ENCODE measurements at places on chromosomes 5 and 9.

DNA sequence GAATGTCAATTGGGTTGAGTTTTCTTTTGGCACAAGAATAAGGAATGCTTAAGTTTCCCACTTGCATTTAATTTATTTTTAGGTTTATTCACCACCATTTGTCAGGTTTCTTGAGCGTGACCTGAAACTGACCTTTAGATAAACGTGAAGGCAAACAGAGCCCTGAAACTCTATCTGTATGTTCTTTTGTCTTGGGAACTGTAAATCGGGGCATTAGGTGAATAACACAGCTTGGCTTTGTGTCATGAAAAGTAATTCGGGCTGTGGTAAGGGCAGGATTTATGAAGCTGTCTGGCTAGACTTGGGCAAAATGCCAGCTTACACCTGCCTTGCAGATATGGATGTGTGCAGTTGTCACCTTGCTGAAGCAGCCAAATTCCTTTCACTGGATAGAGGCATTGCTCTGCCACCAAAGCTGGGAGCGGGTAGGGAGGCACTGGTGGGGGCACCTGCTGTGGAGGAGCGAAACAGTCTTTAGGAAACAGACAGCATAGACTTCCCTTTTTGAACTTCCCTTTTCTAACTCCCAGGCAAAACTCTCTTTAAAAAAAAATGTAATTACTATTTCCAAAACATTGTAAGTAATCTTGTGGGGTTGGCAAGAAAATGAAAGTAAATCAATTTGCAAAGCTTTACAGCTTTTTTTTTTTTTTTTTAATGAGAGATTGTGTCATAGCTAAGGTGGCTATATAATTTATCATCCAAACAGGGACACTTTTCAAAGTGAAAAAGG, 545.2 kb downstream of the CSNK1G3 start:
- no peak for DNase-seq

DNA sequence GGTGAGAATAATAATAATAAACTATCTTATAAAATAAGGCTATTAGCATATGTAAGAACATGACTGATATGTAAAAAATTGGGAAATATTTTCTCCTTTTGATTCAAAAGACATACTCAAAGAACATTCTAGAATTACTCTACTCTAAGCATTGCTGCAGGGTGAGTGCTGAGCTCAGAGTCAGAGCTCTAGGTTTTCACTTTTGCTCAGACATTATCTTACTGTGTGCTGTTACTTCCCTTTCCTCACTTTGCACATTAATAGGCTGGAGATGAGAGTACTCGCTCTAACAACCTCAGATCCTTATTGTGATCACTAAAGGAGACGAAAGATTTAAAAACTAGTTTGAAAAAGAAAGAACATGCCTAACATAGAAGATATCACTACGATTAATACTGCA, 99.4 kb upstream of the C9orf72 start:
- DNase-seq: no peak

GRCh38 chr5:5165541-5166002, 25.4 kb downstream of the ADAMTS16 start:
- no peak for DNase-seq

GRCh38 chr9:7910426-7911020, 110.9 kb upstream of the DMAC1 start:
- peak; percentile 18 for DNase-seq

- DNase-seq: no peak
These were observed 810.8 kb downstream of the TLE1 start for GRCh38 chr9:80878556-80878955.
